Hepatic stellate cell (primary cell): ENCODE measurements at places on chromosomes 2 and 18.
A peak's percentile ranks its signal among the peaks of the same experiment; 100 is the strongest.

DNA sequence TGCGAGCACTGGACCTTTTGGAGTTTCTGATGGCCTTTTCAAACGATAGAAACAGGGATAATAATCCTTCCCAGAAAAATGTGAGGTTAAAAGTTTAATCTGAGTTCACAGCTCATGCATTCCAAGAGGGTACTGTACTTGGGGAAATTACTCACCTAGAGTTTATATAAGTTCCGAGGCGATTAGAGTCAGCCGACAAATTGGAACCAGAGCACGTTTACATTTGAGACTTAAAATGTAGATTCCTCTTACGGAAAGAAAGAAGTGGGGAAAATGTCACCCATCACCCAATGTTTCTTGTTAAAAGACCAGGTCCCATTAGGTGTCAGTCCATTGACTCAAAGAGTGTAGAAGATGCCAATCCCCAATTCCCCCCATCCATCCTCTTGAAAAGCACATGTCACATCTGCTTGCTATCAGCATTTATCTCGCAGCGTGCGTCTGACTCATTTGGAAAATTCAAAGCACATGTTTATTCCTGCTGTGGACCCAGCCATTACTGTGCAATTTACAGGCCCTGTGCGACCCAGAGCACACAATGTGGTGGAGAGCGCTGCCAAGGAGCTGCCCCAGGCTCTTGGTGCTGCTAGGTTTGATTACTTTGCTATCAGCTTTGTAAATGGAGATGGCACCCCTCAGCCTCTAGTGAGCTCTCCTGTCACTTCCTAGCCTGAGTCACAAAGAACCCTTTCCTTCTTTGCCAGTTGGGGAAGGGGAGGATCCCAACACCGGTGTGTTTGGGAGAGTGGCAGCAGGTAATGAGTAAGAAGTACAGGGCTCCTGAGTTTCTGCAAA, 104.8 kb downstream of the COLEC12 start:
- no peak for DNase-seq

DNA sequence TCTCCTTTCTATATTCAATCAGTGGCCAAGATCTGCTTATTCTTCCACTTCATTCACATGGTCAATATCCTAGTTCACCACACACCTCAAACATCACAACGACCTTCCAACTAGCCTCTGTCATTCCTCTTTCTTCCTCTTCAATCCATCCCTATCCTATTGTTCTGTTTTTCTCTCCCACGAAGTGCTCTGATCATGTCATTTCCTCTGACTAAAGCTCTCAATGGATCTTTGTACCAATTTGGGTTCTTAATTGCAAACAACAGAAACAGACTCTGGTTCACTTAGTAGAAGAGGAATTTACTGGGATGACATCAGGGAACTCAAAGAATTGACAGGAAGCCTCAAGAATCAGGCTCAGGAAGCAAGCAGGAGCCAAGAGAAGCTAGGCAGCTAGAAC, 23.5 kb downstream of the WNT10A start:
- no peak for DNase-seq

- DNase-seq = no peak
Observed at GRCh38 chr2:238915596-238915995, 67.7 kb downstream of the TWIST2 start.

DNA sequence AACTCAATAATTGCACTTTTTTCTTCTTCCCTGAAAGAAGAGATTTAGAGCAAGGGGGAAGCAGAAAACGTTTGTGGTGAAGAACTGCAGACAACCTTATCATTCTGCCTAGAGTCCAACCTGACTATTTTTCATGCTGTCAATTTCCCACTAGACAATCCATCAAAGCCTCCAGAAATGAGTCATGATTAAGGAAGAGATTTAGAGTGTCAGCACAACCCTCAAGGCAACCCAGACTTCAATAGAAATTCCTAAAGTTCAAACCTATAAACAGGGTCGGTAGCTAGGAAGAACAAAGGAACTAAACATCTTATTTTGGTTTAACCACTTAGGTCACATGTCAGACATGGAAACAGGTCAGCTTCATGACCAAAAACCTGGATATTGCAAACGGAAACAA, 86.9 kb downstream of the SLC25A12 start:
- no peak for DNase-seq

DNA sequence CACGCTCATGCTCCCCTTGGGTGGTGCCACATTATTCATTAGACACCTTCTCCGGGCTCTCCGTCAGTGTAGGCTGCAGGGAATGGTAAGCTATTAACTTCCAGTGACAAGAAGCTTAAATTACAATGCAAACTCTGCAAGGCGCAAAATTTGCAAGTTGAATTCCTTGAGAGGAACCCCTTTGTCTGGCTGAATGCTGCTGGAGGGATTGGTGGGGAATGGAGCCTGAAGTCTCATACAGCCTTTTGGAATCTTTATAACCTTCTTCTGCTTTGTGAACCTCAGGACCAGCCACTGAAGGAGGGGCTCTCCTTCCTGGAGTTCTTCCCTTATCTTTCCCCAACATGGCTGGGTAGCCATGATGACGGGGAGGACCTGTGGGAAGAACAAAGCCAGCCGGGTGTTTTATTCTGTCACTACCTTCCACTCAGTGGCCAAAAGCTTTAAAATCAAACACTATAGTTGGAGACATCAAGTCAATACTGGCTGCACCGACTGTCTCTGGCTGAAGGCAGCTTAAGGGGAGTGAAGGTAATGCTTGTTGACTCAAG, 220.9 kb upstream of the EPHA4 start:
- DNase-seq = no peak

- DNase-seq = no peak
Observed at GRCh38 chr2:70501728-70502127, 51.9 kb downstream of the TGFA start.

DNA sequence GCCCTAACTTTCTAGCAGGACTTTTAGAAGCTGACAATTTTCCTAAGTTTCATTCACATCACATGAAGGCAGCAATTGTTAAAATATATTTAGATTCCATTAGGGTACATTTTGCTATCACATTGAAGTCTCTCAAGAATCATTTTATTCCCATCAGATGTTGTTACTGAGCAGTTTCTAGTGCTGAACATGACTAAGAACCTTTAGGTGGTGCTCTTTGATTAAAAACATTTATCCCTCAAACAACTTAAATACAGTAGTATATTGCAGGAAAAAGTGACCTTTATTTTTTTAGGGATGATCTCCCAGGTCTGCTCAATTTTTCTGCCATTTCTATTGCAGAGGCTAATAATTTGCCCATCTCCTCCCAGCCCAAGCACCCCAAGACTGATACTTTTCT, 22.9 kb upstream of the NARS1 start:
- DNase-seq = no peak

- peak; percentile 11 for DNase-seq
Observed at GRCh38 chr2:191218292-191218898, 26.8 kb upstream of the MYO1B start.

- no peak for DNase-seq
Observed at GRCh38 chr18:77750006-77750405, 500.4 kb downstream of the GALR1 start.

DNA sequence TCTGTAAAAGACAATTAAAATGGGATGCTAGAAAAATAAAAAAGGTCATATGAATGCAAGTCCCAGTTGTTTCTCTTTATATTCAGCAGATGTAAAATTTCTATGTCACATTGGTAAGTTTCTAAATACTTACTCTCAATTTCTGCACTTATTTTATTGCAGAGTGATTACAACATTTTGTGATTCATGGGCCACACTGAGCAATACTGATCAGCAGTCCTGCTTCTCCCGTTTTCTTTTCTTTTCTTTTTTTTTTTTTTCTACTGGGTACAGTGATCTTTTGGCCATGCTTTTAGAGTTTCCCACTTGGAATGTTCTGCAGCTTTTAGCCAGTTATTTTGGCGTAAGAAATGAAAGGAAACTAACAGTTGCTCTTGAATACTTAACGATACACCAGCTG, 38.8 kb downstream of the LIMS1 start:
- no peak for DNase-seq

DNA sequence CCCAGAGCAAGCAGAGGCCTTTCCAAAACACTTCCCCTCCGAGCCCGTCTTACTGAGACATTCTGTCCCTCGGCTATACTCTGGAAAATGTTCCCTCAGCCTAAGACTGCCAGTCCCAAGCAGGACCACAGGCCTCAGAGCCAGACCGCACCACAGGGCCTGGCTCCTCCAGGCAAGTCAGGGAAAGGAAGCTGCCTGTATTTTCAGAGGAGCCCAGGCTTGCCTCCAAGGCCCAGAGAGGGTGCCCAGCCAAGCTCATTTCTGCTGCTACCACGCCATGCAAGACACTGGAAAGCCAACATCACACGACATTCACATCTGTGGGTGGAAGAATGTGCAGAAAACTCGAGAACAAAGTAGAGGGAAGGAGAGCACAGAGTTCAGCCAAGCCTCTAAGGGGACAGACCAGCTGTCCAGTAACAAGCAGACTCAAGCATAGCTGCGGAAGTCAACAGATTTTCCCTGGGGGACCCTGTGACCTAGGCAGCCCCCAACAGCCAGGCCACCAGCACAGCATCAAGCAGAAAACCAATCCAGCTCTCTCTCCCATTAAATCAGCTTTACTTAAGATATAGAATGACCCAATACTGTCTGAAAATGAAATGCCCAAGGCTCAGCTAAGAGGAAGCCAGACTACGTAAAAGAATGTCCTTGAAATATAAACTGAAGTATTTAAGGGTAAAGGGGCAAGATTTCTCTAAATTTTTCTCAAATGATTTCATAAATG, 123.9 kb downstream of the ZFP36L2 start:
- DNase-seq = no peak
